Ecto neural progenitor cell (in vitro differentiated cells): ENCODE measurements at places on chromosomes 2 and 18.

- no peak for DNase-seq
Observed at GRCh38 chr2:109402180-109402579, 211.6 kb downstream of the SEPTIN10 start.

- no peak for DNase-seq
Observed at GRCh38 chr18:78611869-78612268, 367.7 kb upstream of the SALL3 start.

DNA sequence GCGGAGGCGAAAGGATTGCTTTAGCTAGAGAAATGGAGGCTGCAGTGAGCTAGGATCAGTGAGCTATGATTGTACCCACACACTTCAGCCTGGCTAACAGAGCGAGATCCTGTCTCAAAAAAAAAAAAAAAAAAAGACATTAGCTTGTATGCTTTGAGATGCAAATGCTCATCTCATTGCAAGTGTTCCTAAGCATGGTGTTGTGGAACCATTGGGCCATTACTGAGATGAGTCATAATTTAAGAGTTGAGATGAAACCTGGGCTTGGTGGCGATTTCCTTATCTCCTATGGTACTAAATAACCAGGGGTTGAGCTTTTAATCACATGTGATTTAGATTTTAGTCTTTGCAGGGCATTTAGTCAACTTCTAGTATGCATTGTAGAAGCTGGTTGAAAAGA, 2.2 kb downstream of the PLEKHA3 start:
- no peak for DNase-seq

DNA sequence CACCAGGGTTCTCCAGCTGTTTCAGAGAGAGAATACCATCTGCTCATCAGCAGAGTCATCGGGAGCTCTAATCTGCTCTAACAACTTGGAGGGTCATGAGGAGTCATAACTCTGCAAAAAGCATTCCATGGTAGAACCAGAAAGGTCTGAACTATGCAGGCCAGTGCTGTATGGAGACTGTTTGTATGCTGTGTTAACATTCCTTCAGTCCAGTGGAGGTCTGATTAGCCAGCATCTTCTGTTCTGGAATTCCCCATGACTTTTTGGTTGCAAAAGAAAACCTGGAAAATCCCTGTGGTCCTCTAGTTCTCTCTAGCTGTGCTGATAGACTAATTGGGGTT, 9.4 kb upstream of the ITGB6 start:
- no peak for DNase-seq

GRCh38 chr18:9712611-9713010, 4.5 kb downstream of the RAB31 start:
- DNase-seq: no peak
